Activated CD4-positive, alpha-beta T cell treated with anti-CD3 and anti-CD28 coated beads, Interleukin-2, amount 10 ng/mL, durations not matched to agents 7 days and 5 days (primary cell): ENCODE measurements at places on chromosomes 7 and 10.
A peak's percentile ranks its signal among the peaks of the same experiment; 100 is the strongest.

GRCh38 chr10:125064681-125065492 lies 95.5 kb downstream of the CTBP2 start:
- H3K4me3 ChIP-seq: no peak overlapping the region
- H3K4me1 ChIP-seq: peaks cover 17% of the 10 kb centered on the region
- no peak overlapping the region for H3K27ac ChIP-seq

GRCh38 chr10:16986082-16986405 lies 143.6 kb downstream of the CUBN start:
- H3K27me3 ChIP-seq: peaks cover under 1% of the 10 kb centered on the region
- H3K4me1 ChIP-seq: no peaks in the 10 kb centered on the region
- H3K36me3 ChIP-seq: no peaks in the 10 kb centered on the region
- H3K27ac ChIP-seq: no peak overlapping the region
- no peak for DNase-seq

- H3K27ac ChIP-seq: peak overlapping the region; percentile 62
- H3K36me3 ChIP-seq: peaks cover 3% of the 10 kb centered on the region
- H3K4me3 ChIP-seq: peak overlapping the region; percentile 14
- H3K4me1 ChIP-seq: peaks cover 82% of the 10 kb centered on the region
- H3K27me3 ChIP-seq: no peaks in the 10 kb centered on the region
Measured at GRCh38 chr10:72250666-72251065, 23.1 kb upstream of the DDIT4 start.

- DNase-seq: no peak
- H3K27ac ChIP-seq: no peak overlapping the region
- peaks cover 44% of the 10 kb centered on the region for H3K36me3 ChIP-seq
- H3K27me3 ChIP-seq: no peaks in the 10 kb centered on the region
- H3K4me3 ChIP-seq: no peak overlapping the region
Measured at GRCh38 chr10:72062382-72062781, 26.0 kb downstream of the SPOCK2 start.

DNA sequence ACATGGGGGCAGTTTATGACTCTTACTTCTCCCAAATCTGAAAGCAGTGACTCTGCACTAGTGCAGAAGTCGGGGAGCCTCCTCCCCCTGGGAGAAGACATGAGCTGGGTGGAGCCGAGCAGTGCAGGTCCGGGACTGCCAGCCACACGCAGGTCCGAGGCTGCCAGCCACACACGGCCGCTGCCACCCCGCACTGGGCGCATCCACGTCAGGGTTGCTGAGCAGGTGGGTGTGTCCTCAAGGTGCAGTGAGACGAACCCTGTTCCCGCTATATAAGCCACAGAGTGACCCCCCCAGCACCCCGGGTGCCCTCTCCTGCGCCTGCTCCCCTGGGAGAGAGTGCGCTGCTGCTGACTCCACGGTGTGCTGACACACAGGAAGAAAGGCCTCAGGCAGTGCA lies 430.2 kb downstream of the PTPRN2 start:
- no peaks in the 10 kb centered on the region for H3K36me3 ChIP-seq
- no peak overlapping the region for H3K27ac ChIP-seq
- H3K4me3 ChIP-seq: no peak overlapping the region
- no peaks in the 10 kb centered on the region for H3K27me3 ChIP-seq

DNA sequence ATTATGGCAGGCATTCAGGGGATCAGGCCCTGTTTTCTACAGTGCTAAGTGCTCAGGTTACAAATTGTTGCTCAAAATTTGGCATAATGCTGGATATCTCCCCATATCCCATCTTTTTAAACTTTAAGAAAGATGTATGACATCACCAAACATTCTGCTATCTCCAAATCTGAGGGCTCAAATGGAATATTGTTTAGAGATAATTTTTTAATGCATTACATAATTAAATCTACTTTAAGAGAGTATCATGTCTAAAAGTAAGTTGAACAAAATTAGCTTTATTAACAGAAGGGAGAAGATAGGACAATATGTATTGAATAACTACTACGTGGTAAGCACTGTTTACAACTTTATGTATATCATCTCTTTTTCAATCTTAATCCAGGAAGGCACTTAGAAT lies 13.9 kb downstream of the NT5C3A start:
- no peaks in the 10 kb centered on the region for H3K36me3 ChIP-seq
- peaks cover 46% of the 10 kb centered on the region for H3K4me1 ChIP-seq
- no peak for DNase-seq
- H3K27ac ChIP-seq: no peak overlapping the region
- H3K27me3 ChIP-seq: no peaks in the 10 kb centered on the region

DNA sequence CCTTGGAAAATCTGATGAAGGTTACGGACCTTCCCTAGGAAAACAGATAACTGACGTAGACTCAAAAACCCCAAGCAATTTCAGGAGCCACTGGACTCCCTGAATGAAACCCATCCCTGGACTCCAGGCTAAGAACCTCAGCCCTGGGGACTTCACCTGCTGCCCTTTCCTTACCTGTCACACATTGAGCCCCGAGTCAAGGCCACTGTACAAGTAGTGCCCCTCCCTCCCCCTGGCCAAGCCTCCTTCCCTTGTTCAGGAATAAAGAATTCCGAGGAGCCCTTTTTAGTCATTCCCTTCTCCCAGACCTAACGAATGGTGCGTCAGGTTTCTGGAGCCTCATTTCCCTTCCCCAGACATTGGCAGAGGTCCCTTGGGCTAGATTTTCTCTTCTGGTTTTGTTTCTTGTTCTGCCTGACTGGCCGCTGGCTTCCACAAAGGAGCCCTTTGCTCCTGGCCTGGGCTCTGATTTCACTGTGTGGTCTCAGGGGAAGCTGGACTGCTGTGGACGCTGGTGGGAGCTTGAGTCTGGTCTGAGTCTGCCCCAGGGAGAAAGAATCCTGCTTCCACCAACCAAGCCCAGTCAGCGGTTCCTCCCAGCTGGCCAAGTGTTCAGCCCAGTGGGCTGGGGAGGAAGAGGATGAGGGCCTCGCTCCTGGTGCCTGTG lies 31.7 kb downstream of the ZNF775 start:
- H3K27me3 ChIP-seq: no peaks in the 10 kb centered on the region
- H3K4me3 ChIP-seq: no peak overlapping the region
- H3K36me3 ChIP-seq: peaks cover 32% of the 10 kb centered on the region
- H3K27ac ChIP-seq: peak overlapping the region; percentile 58
- peaks cover 18% of the 10 kb centered on the region for H3K4me1 ChIP-seq

DNA sequence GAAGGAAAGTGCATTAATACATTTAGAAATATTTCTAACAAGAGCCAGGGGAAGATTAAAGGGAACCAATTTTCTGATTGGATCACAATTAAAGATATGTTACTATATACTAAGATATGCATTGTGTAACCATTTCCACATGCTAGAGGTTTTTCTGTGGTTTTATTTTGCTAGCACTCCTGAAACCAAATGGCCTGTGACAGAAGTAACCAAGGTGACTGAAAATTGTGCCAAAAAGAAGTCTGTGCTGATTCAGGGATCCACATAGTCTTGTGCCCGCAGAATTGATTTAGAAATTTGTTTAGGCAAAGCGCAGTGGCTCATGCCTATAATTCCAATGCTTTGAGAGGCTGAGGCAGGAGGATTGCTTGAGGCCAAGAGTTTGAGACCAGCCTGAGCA lies 1.8 kb downstream of the CC2D2B start:
- peaks cover 12% of the 10 kb centered on the region for H3K4me1 ChIP-seq
- H3K36me3 ChIP-seq: peaks cover 4% of the 10 kb centered on the region
- no peak for DNase-seq
- no peak overlapping the region for H3K27ac ChIP-seq
